Left lung (tissue), 14 donors: ENCODE measurements at places on chromosomes 3 and 15. TPM values are rescaled to one million over a fixed set of nuclear protein-coding genes. Genes with fewer than 3 reads are reported as not detected.

NR2F2 gene
- polyA plus RNA-seq: 168 TPM

DNASE1L3 gene
- 1.6 TPM for polyA plus RNA-seq

C2CD4A gene
- 0.06 TPM for polyA plus RNA-seq

DGKG gene
- polyA plus RNA-seq: 5.7 TPM

SNTN gene
- 15.6 TPM for polyA plus RNA-seq

STIMATE gene
- polyA plus RNA-seq: 11.6 TPM

FGF12 gene
- polyA plus RNA-seq: 10.2 TPM

SNAPC5 gene
- polyA plus RNA-seq: 24.0 TPM

ZNF620 gene
- 10.2 TPM for polyA plus RNA-seq

MESP1 gene
- polyA plus RNA-seq: 0.37 TPM

TNFAIP8L3 gene
- polyA plus RNA-seq: 5.6 TPM

GOLGA8G gene
- polyA plus RNA-seq: 0.17 TPM

TM4SF18 gene
- 9.8 TPM for polyA plus RNA-seq

ECE2 gene
- not detected for polyA plus RNA-seq
